ENCODE measurements at places on chromosomes 5 and 9.

- H3K4me1 ChIP-seq, result no peaks in the 10 kb centered on the region
- no peak overlapping the region for H3K27ac ChIP-seq
- H3K27me3 ChIP-seq, result peaks cover 6% of the 10 kb centered on the region
- peak overlapping the region; percentile 48 for H3K4me3 ChIP-seq
- H3K36me3 ChIP-seq, result no peaks in the 10 kb centered on the region
Measured at GRCh38 chr9:136133191-136133958, 14.7 kb upstream of the TMEM250 start.

GRCh38 chr5:172361566-172362238 is 78.1 kb upstream of the UBTD2 start:
- no peaks in the 10 kb centered on the region for H3K27me3 ChIP-seq
- no peak overlapping the region for H3K4me3 ChIP-seq
- no peak for DNase-seq
- H3K27ac ChIP-seq, result no peak overlapping the region
- H3K4me1 ChIP-seq, result no peaks in the 10 kb centered on the region

- H3K4me3 ChIP-seq, result no peak overlapping the region
- no peaks in the 10 kb centered on the region for H3K36me3 ChIP-seq
- no peak for DNase-seq
- no peaks in the 10 kb centered on the region for H3K27me3 ChIP-seq
- H3K4me1 ChIP-seq, result no peaks in the 10 kb centered on the region
Measured at GRCh38 chr9:123470121-123470782, 114.3 kb downstream of the CRB2 start.

DNA sequence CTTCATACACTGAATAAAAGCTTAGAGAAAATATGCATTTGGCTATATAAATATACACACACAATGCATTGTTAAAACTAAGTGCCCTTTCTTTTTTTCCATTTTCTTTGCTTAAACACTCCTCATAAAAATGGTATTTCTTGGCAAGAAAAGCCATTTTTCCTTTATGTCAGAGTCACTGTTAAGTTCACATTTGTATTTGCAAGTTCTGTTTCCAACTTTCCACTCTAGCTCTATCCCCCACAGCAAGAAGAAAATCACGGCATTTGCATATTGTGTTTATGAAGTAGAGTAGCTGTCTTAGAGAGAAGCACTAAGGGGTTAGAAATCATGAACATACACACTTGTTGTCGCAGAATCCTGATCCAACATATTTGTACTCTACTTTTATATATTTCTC is 662.1 kb upstream of the MEF2C start:
- H3K4me3 ChIP-seq, result no peak overlapping the region
- H3K36me3 ChIP-seq, result no peaks in the 10 kb centered on the region
- no peaks in the 10 kb centered on the region for H3K27me3 ChIP-seq
- DNase-seq, result no peak
- no peak overlapping the region for H3K27ac ChIP-seq

- no peaks in the 10 kb centered on the region for H3K27me3 ChIP-seq
- no peak for DNase-seq
- H3K4me1 ChIP-seq, result no peaks in the 10 kb centered on the region
- H3K4me3 ChIP-seq, result no peak overlapping the region
- H3K36me3 ChIP-seq, result no peaks in the 10 kb centered on the region
Measured at GRCh38 chr5:170854566-170854965, 7.3 kb upstream of the RANBP17 start.

GRCh38 chr9:86187121-86187520 is 72.3 kb downstream of the C9orf153 start:
- no peak overlapping the region for H3K4me3 ChIP-seq
- DNase-seq, result peak; percentile 77
- no peaks in the 10 kb centered on the region for H3K27me3 ChIP-seq
- peaks cover 3% of the 10 kb centered on the region for H3K36me3 ChIP-seq

DNA sequence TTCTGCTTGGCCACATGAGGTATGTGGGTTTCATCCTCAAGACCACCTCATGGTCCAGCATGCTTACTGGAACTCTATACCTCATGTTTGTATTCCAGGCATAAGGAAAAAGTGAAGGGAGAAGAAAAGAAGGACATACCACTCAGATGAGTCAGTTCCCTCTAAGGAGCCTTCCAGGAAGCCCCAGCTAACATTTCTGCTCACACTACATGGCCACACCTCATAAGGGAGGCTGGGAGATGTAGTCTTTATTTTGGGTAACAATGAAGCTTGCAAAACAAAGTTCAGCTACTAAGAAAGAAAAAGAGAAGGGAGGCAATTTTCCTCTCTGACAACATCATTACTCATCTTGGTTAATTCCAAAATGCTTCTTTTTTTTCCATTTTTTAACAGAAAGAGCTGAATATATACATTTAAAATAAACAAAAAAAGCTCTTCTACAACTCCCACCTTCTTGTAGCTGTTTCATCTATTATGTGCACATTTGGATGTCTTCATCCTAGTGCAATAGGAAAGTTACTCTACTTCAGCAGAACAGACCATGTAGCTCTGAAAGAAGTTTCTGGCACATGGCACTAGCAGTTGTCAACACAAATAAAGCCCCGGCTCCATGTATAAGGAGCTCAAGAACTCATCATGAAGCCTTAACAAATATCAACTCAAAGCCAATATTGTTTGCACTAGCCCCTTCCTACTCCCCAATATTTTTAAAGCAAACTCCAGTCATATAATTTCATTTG is 123.6 kb upstream of the CCDC112 start:
- DNase-seq, result no peak
- no peak overlapping the region for H3K4me3 ChIP-seq
- H3K36me3 ChIP-seq, result no peaks in the 10 kb centered on the region
- H3K4me1 ChIP-seq, result peaks cover 2% of the 10 kb centered on the region
- no peak overlapping the region for H3K27ac ChIP-seq

DNA sequence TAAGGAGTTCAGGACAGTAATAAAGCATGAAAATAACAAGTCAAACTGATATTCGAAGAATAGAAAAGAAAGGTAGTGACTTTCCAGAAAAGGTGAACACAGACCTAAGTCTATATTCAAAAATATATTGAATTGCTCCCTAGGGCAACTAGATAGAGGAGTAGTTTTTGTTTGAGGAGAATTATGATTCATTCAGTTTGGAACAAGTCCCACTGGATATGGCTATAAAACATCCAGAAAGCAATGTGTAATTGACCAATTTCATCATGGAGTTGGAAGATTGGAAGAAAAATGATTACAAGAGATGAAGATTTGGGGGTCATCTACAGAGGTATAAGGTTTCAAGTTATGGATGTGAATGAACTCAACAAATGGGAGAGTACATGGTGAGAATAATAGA is 117.5 kb upstream of the ZNF462 start:
- no peaks in the 10 kb centered on the region for H3K27me3 ChIP-seq
- H3K36me3 ChIP-seq, result no peaks in the 10 kb centered on the region
- H3K27ac ChIP-seq, result no peak overlapping the region
- no peaks in the 10 kb centered on the region for H3K4me1 ChIP-seq
- DNase-seq, result no peak

GRCh38 chr9:110050925-110051355 is 157.0 kb downstream of the C9orf152 start:
- H3K4me1 ChIP-seq, result no peaks in the 10 kb centered on the region
- peak overlapping the region; percentile 97 for H3K4me3 ChIP-seq
- no peaks in the 10 kb centered on the region for H3K27me3 ChIP-seq
- H3K27ac ChIP-seq, result no peak overlapping the region

DNA sequence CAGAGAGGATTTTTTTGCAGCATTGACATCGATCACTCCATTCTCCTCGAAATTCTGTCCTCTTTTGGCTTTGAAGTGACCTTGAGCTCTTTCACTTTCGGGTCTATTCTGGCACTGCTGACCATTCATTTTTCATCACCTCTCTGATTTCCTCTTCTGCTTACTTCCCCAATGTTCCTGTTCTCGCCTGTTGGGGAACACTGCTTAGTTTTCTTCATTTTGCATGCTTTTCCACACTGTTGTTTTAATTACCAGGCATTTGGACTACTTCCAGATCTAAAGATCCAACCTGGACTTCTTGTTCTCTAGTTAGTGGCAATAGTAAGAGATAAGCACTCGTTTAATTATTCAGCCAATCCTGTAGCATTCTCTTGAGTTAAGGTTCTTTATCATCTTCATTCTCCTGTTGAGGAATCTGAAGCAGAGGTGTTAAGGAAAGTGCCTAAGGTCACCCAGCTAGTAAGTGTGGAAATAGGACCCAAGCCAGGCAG is 53.4 kb downstream of the MAN2A1 start:
- H3K36me3 ChIP-seq, result peaks cover 11% of the 10 kb centered on the region
- H3K27me3 ChIP-seq, result no peaks in the 10 kb centered on the region
- H3K4me1 ChIP-seq, result peaks cover 19% of the 10 kb centered on the region
- H3K4me3 ChIP-seq, result peak overlapping the region; percentile 10

DNA sequence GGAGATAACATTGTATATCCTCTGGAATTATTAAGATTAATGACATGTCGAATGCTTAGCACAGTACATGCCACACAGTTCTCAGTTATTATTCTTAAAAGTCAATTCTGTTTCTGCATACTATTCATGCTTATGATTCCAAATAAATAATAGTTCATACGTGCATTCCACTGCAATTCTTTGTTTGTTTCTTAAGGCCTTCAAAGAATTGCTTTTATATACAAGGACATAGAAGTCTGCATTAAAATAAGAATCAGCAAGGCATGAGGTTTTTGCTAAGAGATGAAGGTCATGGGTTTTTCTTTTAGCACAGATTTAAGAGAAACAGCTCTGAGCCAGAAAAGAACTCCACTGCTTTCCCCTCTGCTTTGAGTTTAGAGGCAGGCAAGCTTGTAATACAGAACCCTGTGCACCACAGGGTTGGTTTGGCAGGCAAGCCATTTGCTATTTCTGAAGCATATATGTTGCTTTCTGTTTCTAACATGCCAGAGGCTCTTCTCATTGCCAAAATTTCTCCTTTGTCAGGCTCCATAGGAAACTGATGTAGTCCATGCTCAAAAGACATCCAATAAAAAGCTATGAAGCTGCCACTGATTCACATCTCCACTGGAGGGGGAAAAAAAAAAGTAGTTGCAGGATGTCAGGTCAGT is 420.6 kb upstream of the TYRP1 start:
- H3K27ac ChIP-seq, result no peak overlapping the region
- DNase-seq, result no peak
- no peaks in the 10 kb centered on the region for H3K36me3 ChIP-seq
- H3K4me3 ChIP-seq, result no peak overlapping the region

GRCh38 chr5:6291961-6292360 is 86.4 kb downstream of the MED10 start:
- H3K27me3 ChIP-seq, result no peaks in the 10 kb centered on the region
- H3K4me3 ChIP-seq, result no peak overlapping the region
- H3K36me3 ChIP-seq, result no peaks in the 10 kb centered on the region
- peak; percentile 41 for DNase-seq
- H3K4me1 ChIP-seq, result no peaks in the 10 kb centered on the region

DNA sequence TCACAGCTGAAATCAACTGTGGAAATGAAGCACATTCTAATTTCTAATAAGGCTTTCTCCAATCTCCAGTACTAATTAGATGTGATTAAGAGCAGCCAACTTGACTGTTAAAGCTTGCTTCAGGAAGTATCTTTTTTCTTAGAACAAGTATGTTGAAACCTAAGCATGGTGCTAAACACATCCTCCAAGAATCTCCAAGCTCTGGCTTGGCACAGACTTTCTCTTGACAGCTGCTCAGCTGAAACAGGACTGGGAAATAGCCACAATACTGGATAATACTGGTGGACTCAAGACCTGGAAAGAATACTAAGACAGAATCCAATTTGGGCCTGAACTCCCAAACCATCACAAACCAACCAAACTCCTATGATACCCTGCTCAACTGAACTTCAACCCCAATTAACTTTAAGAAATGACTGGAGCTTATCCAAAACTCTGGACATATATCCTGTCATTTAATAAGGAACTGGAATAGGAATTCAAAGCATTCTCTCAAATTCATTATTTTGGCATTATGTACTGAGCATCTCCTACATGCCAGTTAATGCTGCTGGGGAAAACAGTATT is 16.2 kb downstream of the PRKAA1 start:
- no peak for DNase-seq
- no peaks in the 10 kb centered on the region for H3K27me3 ChIP-seq
- no peak overlapping the region for H3K27ac ChIP-seq
- H3K36me3 ChIP-seq, result peaks cover 5% of the 10 kb centered on the region
- H3K4me1 ChIP-seq, result no peaks in the 10 kb centered on the region
- no peak overlapping the region for H3K4me3 ChIP-seq

DNA sequence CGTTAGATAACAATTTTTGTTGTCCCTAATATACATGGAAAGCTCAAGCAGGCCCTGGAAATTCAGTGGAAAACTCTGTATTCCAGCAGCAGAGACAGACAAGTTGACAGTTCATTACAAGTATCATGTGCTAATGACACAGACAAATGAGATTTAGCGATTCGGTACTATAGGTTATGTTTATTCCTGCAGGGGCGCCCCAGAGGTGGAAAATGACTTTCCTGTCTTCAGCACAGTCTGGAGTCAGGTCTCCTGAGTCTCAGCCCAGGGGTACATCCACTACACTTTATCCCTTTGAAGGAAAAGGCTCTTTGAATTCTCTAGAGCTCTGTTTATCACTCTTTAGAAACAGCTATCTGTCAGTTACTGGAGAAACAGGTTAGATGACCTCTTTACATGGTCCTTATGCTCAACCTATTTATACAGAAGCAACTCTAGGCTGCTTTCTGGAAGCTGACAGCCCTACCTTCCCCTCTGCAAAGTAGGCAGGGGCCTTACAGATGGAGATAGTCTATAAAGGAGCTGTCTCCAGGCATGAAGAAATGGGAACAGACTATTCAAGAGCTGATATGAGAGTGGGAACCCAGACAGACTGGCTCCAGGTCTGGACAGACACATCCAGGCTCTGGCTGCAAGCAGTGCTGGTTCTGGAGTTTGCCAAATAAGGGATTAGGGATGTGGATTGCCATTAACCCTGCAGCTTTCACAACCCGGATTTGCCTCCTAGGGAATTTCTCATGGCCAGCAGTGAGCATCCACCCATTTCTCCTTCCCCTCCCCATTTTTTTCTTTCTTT is 7.2 kb upstream of the SLC31A2 start:
- H3K27ac ChIP-seq, result no peak overlapping the region
- H3K36me3 ChIP-seq, result no peaks in the 10 kb centered on the region
- no peaks in the 10 kb centered on the region for H3K27me3 ChIP-seq
- H3K4me1 ChIP-seq, result no peaks in the 10 kb centered on the region
- no peak overlapping the region for H3K4me3 ChIP-seq
- DNase-seq, result no peak

DNA sequence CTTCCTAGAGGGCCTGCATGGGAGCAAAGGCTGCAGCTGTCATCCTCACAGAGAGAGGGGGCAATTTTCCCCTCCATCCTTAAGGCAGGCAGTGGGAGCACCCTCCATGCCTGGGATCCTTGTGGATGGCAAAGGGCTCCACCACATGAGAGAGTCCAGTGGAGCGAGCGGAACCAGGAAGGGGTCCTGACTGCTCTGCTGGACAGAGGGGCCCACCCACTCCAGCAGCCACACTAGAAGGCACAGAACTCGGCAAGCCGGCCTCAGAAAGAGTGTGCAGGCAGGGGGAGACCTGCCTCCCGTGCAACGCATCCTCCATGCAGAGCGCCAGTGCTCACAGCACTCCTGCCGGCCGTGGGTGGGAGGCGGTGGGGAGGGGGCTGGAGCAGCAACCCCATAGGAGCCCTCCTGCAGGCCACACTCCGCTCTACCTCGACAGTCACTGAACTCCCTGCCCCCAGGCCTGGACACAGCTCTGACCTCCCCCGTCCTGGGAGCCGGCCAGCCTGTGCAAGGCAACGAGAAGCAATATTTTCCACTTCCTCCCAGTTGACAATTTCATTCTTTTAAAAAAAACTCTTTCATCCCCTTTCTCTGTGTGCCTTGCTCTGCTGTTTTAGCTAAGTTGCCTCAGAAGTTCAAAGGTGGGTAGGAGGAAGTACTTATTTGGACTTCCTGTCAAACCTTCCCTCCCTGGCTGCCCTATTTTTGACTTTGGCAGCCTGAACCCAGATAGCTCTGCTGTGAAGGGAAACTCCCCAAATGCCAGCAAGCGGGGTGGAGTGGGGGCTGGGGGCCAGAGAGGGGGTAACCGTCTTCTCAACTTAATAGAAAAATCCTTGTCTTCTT is 5.3 kb upstream of the LCP2 start:
- no peaks in the 10 kb centered on the region for H3K4me1 ChIP-seq
- no peak overlapping the region for H3K27ac ChIP-seq

Data from H9 (cell line).